ENCODE measurements at places on chromosomes 2 and 18.

- no peak for DNase-seq
Observed at GRCh38 chr2:128682729-128683284, 364.1 kb upstream of the HS6ST1 start.

DNA sequence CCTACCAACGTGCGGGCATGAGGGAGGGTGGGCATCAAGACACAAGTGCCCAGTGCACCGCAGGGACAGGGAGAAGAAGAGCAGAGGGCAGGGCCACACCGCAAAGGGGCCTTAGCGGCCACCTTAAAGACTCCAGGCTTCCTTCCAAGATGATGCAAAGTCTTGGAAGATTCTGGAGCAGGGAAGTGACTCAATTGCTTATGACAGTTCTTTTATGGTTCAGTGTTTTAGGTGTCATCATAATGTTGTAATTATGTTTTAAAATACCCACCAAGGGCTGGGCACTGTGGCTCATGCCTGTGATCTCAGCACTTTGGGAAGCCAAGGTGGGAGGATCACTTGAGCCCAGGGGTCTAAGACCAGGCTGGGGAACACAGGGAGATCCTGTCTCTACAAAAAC is 44.5 kb upstream of the SEMA4C start:
- no peak for DNase-seq

- DNase-seq = no peak
Observed at GRCh38 chr2:64140665-64141200, 3.5 kb downstream of the PELI1 start.

- DNase-seq = no peak
Observed at GRCh38 chr2:121004359-121004758, 268.7 kb downstream of the GLI2 start.

- DNase-seq = no peak
Observed at GRCh38 chr2:9918275-9918674, 33.2 kb upstream of the GRHL1 start.

- no peak for DNase-seq
Observed at GRCh38 chr2:48946449-48947048, 191.0 kb upstream of the LHCGR start.

DNA sequence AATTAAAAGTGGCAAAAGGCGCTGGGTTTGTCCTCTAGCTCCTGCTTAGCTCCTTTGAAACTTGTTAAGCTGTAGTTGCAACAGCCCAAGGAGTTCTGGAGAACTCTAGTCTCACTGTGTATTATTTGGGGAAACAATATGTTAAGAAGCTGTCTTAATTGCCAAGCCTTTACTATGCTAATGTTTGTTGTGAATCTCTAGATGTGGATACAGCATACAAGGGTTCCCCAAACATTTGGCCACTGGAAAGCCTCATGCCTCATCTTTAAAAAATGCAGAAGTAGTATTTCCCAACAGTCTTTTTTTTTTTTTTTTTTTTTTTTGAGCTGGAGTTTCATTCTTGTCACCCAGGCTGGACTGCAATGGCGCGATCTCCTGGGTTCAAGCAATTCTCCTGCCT is 236.7 kb downstream of the PRKCE start:
- no peak for DNase-seq

GRCh38 chr18:21187886-21188285 is 54.1 kb upstream of the GREB1L start:
- no peak for DNase-seq

- no peak for DNase-seq
Observed at GRCh38 chr2:71892423-71892730, 255.3 kb downstream of the CYP26B1 start.

DNA sequence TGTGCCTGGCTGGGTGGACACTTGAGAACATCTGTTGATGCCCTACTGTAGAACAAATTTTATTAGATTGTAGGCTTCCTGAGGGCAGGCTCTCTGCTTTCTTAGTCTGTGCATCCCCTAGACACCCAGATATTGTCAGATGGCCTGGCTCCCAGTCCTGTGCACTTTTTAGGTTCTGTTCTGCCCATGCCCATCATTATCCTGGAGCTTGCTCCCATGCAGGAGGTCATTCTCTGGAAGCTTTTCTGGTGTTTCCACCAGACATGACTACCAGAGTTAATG is 213.3 kb downstream of the MYCN start:
- DNase-seq = no peak

DNA sequence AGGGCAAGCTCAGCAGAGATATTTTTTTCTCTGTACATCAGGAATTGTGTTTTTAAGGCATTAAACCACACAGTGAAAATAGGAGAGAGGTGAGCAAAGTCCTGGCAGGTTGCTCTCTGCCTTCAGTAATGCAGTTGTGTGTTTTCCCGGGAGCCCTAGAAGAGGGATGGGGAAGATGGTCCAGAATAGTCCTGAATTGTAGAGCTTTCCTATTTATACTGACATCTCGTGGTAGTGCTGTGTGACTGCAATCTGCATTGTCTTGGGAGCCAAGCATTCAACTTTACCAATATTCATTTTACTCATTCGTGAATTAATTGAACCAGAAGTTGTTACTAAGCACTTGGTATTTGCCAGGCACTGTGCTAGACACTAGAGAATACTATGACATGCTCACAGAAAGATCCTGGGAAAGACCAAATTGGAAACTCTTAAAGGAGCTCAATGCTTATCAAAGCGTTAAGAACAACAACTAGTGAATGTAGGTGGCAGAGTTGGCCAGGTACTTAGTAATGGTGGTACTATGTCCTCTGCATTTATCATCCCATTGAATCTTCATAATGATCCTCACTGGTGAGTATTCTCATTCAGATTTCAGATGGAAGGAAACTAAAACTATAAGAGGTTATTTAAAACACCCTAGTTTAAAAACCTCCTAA is 214.6 kb downstream of the TRIB2 start:
- no peak for DNase-seq

DNA sequence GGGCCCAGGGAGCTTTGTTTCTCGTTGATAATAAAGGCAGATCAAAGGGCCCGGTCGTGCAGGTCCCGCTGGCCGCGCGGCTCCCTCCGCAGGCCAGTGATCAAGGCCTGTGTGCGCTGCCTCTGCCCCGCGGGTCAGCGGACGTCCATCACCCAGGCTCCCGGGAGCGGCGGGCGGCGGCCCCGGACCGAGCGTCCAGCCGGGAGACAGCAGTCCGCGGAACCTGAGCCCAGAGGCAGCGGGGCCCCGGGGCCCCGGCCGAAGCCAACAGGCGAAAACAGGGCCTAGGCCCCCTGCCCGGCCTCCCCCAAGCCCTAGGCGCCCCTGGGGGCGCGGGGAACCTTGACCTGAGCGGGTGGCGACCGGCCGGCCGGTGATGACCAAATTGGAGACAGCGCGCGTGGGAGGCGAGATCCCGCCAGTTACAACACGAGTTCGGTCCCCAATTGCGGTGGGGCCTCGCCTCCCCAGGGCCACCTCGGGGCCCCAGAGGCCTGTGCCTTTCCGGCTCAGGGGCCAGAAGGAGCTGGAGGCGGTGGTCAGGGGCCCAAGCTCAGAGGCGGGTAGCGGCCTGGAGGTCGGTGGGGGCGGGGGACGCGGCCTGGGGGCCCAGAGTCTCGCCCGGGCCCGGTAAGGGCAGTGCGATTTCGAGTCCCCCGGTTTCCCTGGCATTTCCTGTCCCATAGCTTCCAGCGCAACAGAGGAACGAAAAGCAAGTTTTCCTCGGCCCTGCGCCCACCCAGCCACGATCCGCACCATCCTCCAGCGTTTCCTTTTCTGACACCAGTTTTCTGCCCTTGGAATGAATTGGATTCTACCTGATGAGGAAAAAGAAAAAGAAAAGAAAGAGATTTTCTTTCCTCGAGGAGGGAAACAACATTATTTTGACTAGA is 5.9 kb downstream of the SP9 start:
- no peak for DNase-seq

GRCh38 chr2:61173116-61173515 is 11.1 kb downstream of the C2orf74 start:
- DNase-seq = no peak

- no peak for DNase-seq
Observed at GRCh38 chr2:163717515-163717914, 18.3 kb downstream of the FIGN start.

- DNase-seq = no peak
Observed at GRCh38 chr2:169131587-169132512, 62.5 kb downstream of the DHRS9 start.

DNA sequence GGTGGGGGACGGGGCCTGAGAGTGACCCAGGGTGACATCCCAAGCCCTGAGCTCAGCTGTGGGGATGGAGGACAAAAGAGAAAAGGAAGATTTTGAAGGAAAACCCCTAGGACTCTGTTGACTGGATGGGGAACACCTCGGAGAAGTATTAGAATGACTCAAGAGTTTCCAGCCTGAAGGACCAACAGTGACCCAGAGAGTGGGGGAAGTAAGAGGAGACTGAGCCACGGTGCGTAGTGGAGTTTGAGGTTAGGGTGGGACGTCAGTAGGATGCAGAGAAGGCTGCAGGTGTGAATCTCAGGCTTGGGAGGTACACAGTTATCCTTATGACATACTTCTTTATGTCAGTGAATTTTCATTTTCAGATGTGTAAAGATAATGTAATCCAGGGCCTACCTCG is 119.5 kb downstream of the NCK2 start:
- no peak for DNase-seq

GRCh38 chr2:97654309-97654708 is 8.4 kb downstream of the COX5B start:
- no peak for DNase-seq

- no peak for DNase-seq
Observed at GRCh38 chr2:32043561-32043960, 4.0 kb upstream of the DPY30 start.

- no peak for DNase-seq
Observed at GRCh38 chr2:223460774-223461211, 141.4 kb downstream of the SCG2 start.

- peak; percentile 18 for DNase-seq
Observed at GRCh38 chr2:231900486-231900942, 25.7 kb downstream of the NPPC start.

DNA sequence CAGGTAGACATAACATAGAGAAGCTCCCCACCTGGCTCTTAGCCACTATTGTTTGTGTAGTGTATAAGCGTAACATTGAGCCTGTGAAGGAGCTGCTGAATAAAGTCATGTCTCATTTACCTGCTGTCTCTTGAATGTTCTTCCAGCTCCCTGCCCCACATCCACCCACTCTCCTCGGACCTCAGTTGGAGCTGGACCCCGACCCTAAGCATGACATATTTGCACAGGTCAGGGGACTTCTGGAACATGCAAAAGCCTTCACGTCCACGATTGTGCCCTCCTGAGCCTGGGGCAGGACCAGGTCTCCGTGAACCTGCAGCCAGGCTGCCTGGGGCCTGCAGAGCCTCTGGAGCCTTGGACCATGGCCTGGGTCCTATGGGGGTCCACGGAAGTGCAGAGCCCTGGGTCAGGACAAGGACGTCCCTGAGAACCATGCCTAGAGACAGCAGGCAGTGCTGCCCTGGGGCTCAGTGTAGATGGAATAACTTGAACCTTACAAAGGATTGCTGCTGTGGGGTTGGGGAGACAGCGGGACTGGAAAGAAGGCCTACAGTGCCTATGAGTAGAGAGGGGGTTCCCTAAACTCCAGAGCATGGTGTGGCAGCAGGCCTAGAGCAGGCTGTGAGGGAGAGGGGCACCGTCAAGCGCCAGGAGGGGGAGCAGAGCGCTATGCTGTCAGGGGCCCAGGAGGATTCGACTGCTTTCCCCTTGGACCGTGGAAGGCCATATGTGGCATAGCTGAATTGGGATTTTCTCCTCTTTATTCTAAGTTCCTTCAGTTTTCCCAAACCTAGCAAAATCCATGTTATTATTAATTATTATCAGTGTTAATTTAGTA is 99.9 kb upstream of the ZNF236 start:
- no peak for DNase-seq

GRCh38 chr2:74019516-74019915 is 34.8 kb downstream of the TET3 start:
- no peak for DNase-seq

- no peak for DNase-seq
Observed at GRCh38 chr2:26562811-26563645, 78.1 kb downstream of the CIB4 start.

- no peak for DNase-seq
Observed at GRCh38 chr18:46166261-46166970, 62.2 kb downstream of the HAUS1 start.

GRCh38 chr2:182827182-182827879 is 39.1 kb downstream of the FRZB start:
- DNase-seq = no peak

DNA sequence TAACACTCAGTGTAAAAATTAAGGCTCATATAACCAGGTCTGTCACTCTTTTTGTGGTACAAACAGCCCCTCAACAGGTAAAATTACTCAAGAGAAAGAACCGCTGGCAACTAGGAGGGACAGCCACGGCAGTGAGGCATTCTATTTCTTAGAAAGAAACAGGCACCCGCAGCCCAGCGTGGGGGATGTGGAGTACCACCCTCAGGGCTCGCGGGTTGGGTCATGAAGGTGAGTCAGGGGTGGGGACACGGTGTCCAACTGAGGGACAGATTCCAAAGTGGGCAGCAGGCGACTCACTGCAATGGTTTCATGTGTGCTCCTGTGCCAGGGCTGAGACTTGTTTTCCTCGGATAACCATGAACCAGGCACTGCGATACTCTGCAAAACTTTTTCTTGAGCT is 129.4 kb downstream of the DTNB start:
- DNase-seq = no peak

DNA sequence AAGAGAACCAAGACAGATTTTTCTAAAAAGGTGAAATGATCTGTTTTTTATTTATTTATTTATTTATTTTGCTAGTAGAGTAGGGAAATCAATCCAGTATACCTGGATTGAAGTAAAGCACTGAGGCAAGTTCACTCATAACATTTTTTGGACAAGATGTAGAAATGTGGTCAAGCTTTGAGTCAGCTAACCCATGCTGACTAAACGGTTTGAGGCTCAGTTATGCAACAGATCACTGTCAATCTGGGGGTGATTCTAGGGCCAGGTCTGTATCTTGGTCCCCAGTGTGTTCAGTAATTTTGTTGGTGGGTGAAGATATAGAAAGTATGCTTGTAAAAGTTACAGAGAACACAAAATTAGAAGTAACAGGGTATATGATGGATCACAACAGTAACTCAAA is 60.2 kb downstream of the RMDN2 start:
- no peak for DNase-seq

DNA sequence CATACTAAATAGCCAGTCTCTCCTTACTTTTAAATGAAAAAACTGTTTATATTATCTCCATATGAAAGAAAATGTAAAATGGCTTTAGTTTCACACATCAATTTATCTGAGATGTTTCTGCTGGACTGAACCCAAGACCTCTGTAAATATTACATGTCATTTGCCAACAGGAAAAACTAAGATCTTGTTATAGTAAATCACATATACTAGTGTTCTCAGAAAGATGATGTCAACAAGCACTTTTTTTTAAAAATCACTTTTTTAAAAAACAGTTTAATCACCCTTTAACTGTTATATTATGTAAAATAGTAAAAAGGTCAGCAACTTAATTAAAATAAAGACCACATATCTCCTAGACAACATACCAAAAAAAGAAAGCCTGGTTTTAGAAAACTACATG is 46.3 kb downstream of the PTPN2 start:
- no peak for DNase-seq

DNA sequence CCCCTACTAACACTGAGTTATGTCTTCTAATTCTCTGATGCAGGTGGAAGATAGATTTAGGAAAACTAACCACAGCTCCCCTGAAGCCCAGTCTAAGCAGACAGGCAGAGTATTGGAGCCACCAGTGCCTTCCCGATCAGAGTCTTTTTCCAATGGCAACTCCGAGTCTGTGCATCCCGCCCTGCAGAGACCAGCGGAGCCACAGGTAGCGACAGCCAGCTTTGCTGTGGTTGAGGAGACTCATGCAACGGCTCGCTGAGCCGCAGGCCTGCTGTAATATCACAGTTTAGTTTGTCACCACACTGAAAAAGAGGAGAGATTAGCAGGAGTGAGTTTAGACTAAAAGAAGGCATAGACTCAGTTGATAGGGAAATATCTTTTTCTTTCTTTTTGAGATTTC is 131.0 kb upstream of the IL1R2 start:
- DNase-seq = no peak

- DNase-seq = no peak
Observed at GRCh38 chr2:236857781-236858180, 227.9 kb upstream of the COPS8 start.

Measured in activated CD4-positive, alpha-beta T cell treated with anti-CD3 and anti-CD28 coated beads, Interleukin-2, amount 50 U/mL, for 4 hours (primary cell).